Smooth muscle cell of bladder (primary cell): ENCODE measurements at places on chromosomes 7 and 10. TPM values are rescaled to one million over a fixed set of nuclear protein-coding genes. Genes with fewer than 3 reads are reported as not detected.

Gene EGR2
- 0.14 and 0.46 TPM in 2 replicates for total RNA-seq

Gene SPDYE6
- total RNA-seq = not detected in 2 replicates

Gene SEMA3A
- 45.2 and 51.4 TPM in 2 replicates for total RNA-seq

Gene FZD1
- total RNA-seq = 9.5 and 15.6 TPM in 2 replicates

Gene EPHA1
- 0.09 and 0.14 TPM in 2 replicates for total RNA-seq
